A549 treated with Mapracorat at 1 μM for 4 hours (cell line): ENCODE measurements at places on chromosomes 4 and X. TPM values are rescaled to one million over a fixed set of nuclear protein-coding genes. Genes with fewer than 3 reads are reported as not detected.

The TCEAL7 gene
- total RNA-seq, result not detected in 5 replicates

The PHEX gene
- total RNA-seq, result 0.24 to 0.38 TPM (median 0.34 TPM) in 5 replicates

The SFRP2 gene
- total RNA-seq, result not detected in 5 replicates

The NLRP2B gene
- total RNA-seq, result not detected in 5 replicates

The SPANXA1 gene
- 0.38 to 0.45 TPM in 2 of 5 replicates, not detected in the others for total RNA-seq

The NHS gene
- 2.1 to 3.1 TPM (median 2.3 TPM) in 5 replicates for total RNA-seq

The IRAK1 gene
- 191 to 225 TPM (median 216 TPM) in 5 replicates for total RNA-seq

The IBSP gene
- not detected in 5 replicates for total RNA-seq

The BTK gene
- 0.07 to 0.36 TPM (median 0.24 TPM) in 5 replicates for total RNA-seq

The MFAP3L gene
- 3.2 to 4.8 TPM (median 4.5 TPM) in 5 replicates for total RNA-seq

The UGT2A1 gene
- total RNA-seq, result not detected in 5 replicates

The CT45A7 gene
- total RNA-seq, result not detected in 5 replicates

The SULT1E1 gene
- not detected in 5 replicates for total RNA-seq

The TBX22 gene
- total RNA-seq, result not detected in 5 replicates

The UGT2B17 gene
- not detected in 5 replicates for total RNA-seq

The SORBS2 gene
- total RNA-seq, result 0.17 to 1.0 TPM (median 0.29 TPM) in 5 replicates
